Stimulated activated CD8-positive, alpha-beta memory T cell treated with anti-CD3 and anti-CD28 coated beads, Interleukin-4, amount 100 ng/mL, for 4 hours (primary cell): ENCODE measurements at places on chromosomes 7 and 10.

GRCh38 chr10:63887023-63887589, 365.9 kb downstream of the REEP3 start:
- DNase-seq, result no peak

- DNase-seq, result no peak
Observed at GRCh38 chr10:102485093-102485784, 17.3 kb downstream of the ACTR1A start.

DNA sequence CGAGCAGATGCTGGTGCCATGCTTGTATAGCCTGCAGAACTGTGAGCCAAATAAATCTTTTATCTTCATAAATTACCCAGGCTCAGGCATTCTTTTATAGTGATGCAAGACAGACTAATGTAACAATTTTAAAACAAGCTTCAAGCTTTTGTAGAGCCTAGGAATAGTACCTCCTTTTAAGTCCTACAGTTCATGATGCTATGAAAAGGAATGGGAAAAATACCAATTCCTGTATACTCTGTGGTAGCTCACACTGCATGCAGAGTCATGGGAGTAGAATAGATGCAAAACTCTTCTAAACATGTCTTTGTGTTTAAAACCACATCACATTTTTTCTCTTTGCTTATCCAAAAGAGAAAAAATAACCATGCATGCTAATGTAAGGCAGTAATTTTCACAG, 66.6 kb upstream of the WNT16 start:
- no peak for DNase-seq

DNA sequence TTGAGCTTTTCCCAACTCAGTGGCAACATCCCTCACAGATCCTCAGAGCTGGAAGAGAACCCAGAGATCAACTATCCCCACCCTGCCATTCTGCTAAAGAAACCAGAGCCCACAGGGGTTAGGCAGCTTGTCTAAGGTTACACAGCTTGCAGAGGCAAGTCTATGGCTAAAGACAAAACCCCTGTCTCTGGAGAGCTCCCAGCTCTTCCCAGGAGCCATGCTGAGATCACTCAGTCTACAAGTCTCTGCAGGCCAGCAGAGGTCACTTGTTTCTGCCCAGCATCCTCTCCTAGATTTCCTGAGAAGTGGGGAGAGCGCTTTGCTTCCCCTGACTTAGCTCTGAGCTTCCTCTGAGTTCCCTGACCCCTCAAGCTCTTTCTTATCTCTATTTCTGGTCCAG, 28.5 kb upstream of the LOXL4 start:
- no peak for DNase-seq

DNA sequence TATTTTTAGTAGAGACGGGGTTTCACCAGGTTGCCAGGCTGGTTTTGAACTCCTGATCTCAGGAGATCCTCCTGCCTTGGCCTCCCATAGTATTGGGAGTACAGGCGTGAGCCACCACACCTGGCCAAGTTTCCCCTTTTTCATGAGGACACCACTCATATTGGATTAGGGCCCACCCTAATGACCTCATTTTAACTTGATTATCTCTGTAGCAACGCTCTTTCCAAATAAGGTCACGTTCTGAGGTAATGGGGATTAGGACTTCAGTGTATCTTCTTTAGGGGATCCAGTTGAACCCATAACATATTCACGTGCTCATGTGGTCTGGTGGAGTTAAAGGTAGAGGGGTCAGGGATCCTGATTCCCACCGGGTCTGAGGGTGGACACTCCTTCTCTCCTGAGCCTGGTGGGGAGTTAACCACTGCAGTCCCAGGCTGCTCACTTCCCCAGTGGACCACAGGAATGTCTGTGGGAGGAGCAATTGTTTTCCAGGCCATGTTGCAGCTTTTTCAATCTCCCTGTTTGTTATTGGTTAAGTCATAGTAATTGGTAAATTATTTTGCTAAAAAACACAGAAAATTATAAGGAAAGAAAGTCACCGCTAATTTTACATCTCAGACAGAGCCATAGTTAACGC, 130.5 kb downstream of the GRK5 start:
- no peak for DNase-seq

- DNase-seq, result no peak
Observed at GRCh38 chr7:96253441-96253840, 68.5 kb downstream of the SLC25A13 start.

- no peak for DNase-seq
Observed at GRCh38 chr7:106205621-106206222, 79.1 kb downstream of the NAMPT start.

- DNase-seq, result no peak
Observed at GRCh38 chr7:108308276-108308675, 148.0 kb downstream of the NRCAM start.

- no peak for DNase-seq
Observed at GRCh38 chr10:5961405-5962100, 15.8 kb downstream of the IL15RA start.

- DNase-seq, result no peak
Observed at GRCh38 chr10:101832325-101832771, 11.3 kb downstream of the KCNIP2 start.

DNA sequence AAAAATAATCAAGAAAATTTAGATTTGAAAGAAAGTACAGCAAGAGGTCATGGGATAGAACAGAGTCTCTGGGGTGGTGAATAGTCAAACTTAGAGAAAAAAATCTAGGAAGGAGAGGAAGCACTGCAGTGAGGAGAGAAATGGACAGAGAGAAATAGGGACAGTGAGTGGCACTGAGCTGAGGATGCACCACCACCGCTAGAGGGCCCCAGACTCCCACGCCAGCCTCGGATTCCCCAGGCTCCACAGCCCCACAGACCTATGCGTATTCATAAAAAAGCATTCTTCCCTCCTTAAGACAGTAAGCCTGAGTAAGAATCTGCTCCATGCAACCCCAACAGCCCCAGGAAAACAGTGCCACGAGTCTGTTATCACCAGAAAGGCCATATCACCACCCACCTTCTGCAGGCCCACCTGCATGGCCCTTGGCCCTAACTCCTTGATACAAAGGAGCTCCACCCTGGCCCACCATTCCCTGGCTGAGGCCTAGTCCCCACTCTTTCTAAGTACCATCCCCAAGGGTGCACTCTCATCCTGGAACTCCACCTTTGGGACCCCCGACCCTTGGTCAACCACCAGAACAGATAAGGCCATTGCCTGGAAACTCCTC, 91.0 kb downstream of the ALOX5 start:
- peak; percentile 28 for DNase-seq

DNA sequence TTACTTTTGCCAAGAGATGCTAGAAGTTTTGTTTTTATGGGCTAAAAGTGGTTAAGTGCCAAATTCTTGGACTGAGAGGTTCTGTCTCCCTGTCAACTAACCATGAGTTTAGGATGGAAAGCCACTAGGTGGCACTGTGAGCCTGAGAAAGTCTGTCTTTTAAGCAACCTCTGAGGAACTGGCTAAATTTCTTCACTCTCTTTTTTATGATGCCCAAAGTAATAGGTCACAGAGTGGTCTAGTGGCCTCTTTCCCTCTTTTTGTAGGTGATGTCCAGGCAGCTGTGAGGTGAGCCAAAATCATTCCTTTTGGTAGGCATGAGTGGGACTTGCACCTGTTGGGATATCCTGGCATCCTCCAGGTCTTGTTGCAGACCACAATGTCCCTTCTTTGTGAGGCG, 56.8 kb downstream of the SND1 start:
- DNase-seq, result peak; percentile 47

DNA sequence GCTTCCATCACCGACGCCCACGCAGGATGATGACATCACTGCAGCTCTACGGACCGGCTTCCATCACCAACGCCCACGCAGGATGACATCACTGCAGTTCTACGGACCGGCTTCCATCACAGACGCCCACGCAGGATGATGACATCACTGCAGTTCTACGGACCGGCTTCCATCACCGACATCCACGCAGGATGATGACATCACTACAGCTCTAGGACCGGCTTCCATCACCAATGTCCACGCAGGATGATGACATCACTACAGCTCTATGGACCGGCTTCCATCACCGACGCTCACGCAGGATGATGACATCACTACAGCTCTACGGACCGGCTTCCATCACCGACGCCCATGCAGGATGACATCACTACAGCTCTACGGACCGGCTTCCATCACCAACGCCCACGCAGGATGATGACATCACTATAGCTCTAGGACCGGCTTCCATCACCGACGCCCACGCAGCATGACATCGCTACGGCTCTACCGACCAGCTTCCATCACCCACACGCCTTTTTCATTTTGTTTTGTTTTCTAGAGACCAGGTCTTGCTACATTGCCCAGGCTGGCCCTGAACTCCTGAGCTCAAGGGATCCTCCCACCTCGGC, 29.5 kb downstream of the GPER1 start:
- no peak for DNase-seq

GRCh38 chr10:106133451-106133850, 1031.1 kb downstream of the SORCS1 start:
- DNase-seq, result no peak

GRCh38 chr7:31791881-31792280, 104.9 kb downstream of the PPP1R17 start:
- no peak for DNase-seq

GRCh38 chr7:44131173-44132029, 8.1 kb upstream of the POLD2 start:
- no peak for DNase-seq

DNA sequence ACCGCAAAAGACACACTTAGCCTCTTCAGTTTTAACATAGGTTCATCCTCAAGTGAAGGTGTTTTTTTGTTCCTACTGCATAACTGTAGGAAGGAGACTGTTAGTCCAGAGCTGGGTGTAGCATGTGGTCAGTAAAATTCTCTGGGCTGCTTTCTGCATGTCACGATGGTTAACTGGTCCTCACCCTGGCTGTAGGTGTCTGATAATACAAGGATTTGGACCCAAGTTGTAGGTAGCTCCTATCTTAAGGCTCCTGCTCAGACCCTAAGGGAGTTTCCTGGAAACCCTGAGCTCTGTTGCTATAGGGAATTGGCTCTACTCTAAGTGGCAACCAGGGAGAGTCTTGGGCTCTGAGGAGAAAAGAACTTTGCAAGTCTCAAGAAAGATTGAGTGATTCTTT, 112.9 kb downstream of the SAMD9 start:
- no peak for DNase-seq

GRCh38 chr7:72503644-72504043, 91.5 kb upstream of the CALN1 start:
- DNase-seq, result no peak

GRCh38 chr7:152162287-152162686, 136.8 kb downstream of the GALNT11 start:
- no peak for DNase-seq

DNA sequence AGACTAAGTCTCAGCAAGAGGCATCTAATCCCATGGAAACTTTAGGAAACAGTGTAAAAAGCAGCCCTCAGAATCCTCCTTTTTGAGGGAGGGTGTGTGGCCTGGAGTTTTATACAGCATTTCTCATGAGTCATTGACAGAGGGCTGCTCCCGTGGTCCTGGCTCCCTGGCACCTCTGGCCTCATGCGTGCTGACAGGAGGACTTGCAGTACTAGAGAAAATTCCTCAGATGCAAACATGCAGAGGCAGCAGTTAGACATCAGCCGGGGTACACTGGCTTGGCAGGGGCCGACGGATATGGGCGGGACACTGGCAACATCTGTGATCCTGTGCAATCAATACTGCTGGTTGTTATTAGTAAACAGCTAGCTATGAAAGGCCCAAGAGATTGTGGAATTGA, 925.1 kb upstream of the CELF2 start:
- no peak for DNase-seq

DNA sequence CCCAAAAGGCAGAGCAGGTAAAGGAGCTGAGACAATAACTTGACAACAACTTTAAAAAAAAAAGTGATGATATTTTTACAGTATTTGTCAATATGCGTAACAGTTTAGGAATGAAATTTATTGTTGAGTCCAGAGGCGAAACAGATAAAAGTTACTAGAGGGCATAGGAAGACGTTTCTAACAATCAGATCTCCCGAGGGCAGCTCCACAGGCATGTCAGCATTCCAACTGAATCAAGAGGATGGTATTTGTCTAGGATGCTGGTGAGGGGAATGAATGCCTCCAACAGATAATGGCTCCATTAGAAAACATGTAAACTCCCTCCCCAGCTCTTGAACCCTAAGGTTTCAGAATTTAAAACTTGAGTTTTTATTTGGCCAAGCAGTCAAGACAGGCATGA, 733.9 kb upstream of the SORCS1 start:
- no peak for DNase-seq

GRCh38 chr10:78934532-78934898, 134.3 kb upstream of the ZMIZ1 start:
- DNase-seq, result no peak

- no peak for DNase-seq
Observed at GRCh38 chr10:32600317-32600716, 154.4 kb downstream of the CCDC7 start.

DNA sequence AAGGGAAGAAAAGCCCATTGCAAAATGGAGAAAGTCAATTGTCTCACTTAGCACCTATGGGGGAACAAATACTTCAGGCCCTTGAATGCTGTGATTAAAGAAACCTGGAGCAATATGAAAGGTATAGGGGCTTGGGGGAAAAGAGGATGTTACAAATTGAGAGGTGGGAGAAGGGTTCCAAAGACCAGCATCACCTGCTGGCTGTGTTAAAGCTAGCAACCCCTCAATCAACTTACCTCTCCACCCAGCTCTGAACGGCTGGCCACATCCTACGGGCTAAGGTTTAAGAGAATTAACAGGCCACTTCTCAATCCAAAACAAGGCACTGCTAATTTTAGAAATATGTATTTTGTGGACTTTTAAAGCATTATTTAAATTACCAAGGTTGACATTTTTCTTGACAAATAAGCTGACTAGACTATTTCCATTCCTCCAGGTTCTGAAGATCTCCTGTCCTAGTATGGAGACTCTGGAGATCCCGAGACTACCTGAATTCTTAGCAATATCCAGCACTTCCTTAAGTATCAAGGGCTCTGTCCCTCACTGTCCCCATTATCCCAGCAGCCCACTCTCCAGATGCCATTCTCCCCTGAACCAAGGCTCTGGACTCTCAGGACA, 976 bp upstream of the H2BK1 start:
- no peak for DNase-seq

GRCh38 chr7:53315981-53316380, 280.5 kb downstream of the POM121L12 start:
- DNase-seq, result no peak

GRCh38 chr7:102120666-102121195, 165.9 kb upstream of the SH2B2 start:
- DNase-seq, result no peak

DNA sequence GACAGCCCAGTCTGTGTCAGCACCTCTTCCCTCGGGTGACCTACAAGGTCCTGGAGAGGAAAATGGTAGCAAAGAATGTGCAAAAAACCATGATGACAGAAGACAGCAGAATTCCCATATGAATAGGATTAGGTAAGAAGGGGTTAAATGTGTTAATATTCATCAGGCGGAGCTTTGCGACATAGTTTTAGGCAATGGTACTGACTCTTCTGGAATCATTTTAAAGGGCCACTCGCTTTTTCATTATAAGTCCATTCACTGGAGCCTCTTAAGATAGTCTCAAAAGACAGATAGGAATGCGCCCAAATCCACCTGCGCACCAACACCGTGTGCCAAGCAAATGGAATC, 38.2 kb downstream of the DLG5 start:
- DNase-seq, result no peak
